ENCODE measurements at places on chromosomes 4 and X.

DNA sequence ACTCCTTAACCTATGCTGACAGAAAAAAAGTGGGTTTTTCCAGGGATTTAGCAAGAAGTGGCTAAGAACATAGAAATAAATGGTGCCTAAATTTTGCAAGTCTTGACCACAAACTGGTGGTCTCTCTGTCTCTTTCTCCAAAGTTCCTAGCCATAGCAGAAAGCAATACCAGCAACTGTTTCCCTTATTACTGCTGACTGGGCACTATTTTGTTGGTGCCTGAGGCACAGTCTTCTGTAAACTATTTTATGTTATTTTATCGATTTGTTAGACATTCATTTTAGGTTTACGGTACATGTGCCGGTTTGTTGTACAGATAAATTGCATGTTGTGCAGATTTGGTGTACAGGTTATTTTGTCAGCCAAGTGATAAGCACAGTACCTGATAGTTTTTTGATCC, 234.6 kb upstream of the TECRL start:
- no peak for DNase-seq

DNA sequence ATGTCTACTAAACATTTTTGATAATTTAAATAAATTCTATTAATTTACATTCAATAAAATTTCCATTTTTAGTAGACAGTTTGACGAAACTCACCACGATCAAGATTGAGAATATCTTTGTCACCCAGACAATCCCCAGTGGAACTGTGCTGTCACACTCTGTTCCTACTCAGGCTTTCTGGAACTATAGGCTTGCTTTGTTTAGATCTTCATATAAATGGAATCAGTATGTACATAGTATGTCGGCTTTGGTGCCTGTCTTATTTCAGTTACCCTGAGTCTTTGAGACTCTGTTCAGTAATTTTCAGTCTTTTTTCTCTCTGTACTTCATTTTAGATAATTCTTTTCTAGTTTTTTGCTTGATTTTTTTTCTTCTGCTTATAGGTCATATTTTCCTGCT, 163.5 kb upstream of the EMCN start:
- DNase-seq = no peak

GRCh38 chr4:109155084-109155483, 147.4 kb downstream of the COL25A1 start:
- no peak for DNase-seq

- no peak for DNase-seq
These were observed 99.1 kb upstream of the TSPAN7 start for GRCh38 chrX:38462257-38462656.

DNA sequence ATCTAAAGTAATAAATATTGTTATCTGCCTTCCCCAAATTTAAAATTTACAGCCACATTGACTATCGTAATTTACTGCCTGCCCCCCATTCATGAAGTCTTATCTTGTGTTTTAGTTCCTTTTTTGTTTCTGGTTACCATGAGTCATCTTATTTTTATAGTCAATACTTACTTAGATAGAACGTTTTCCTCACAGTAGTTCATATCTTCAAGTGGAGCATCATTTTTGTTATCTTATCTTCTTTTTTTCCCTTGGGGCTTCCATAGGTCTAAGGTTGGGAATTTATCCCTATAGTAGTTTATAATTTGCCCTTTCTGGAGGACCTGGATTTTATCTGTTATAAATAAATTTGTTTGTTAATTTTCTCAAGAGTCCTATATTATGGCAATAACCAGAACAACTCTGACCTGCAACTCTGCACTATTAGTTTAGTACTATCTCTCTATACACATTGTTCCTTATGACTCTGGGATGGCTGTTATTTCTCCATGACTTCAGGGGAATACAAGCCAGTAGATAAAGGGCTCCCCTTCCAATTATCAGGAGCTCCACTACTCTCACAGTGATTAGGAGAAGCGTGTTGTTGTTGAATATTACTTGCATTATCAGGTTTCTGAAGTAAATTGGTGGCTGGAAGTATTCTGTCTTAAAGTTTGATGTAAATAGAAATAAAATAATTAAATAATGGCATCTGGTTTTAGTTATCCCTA, 330.6 kb downstream of the GALNTL6 start:
- DNase-seq = no peak

DNA sequence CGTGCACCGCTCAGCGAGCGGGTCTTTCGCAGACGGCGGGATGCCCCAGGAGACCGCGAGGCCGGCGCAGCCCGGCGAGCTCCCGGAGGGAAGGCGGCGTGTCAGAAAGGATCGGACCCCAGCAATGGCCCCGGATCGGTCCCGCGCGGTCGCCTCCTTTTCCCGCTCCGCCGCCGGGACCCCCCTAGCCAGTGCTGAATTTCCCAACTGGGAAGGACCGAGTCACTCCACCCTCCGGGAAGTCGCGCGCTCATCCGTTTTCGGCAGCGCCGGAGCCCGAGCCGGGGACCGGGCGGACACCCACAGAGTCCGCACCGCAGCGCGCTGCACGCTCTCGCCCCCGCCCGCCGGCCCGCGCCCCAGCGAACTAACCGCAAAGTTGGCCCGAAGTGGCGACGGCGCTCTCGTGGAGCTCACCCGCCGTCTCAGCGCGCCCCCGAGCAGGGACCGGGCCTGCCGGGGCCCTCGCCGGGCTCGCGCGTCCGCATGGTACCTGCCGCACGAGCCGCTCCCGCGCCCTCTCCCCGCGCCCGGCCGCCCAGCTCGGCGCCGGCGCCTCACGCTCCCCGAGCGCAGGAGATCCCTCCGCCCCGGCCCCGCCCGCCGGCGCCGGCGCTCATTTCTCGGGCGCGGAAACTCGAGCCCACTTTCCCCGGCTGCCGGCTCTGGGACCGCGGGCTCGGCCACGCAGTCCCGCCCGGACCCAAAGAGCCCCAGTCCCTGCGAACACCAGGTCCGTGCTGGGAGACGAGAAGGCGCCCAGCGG, at the start of gene FAT1:
Gene FAT1, minus strand, starts transcription at position 565 of the 766 bp plus-strand sequence. CDS start 14,029 bp downstream, outside the sequence.
- no peak for DNase-seq

- no peak for DNase-seq
These were observed 83.9 kb downstream of the AFF1 start for GRCh38 chr4:87018753-87019152.

DNA sequence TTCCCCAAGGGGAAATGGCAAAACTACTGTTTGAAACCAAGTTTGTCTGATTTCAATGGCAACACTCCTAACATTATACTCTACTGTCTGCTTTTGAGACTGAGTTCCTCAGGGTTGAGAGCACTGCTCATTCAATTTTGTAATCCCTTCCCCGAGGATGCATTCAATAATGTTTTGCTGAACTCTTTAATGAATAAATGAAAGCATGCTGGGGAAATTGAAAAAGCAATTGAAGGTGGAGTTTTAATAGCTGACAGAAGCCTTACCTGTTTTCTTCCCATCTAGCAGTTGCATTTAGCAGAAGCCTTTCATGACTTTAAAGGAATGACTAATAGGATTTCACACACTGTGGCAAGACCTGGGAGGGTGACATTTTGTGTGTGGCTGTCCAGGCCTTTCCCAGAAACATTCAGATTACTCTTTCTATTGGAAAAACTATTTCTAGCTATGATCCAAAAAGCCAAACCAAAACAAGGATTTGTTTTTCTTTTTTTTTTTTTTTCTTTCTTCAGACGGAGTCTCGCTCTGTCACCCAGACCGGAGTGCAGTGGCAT, 45.1 kb downstream of the DTHD1 start:
- DNase-seq = no peak

- DNase-seq = no peak
These were observed 7.2 kb downstream of the RAB28 start for GRCh38 chr4:13476915-13477314.

GRCh38 chr4:33649471-33649870, 2594.8 kb downstream of the ARAP2 start:
- no peak for DNase-seq

DNA sequence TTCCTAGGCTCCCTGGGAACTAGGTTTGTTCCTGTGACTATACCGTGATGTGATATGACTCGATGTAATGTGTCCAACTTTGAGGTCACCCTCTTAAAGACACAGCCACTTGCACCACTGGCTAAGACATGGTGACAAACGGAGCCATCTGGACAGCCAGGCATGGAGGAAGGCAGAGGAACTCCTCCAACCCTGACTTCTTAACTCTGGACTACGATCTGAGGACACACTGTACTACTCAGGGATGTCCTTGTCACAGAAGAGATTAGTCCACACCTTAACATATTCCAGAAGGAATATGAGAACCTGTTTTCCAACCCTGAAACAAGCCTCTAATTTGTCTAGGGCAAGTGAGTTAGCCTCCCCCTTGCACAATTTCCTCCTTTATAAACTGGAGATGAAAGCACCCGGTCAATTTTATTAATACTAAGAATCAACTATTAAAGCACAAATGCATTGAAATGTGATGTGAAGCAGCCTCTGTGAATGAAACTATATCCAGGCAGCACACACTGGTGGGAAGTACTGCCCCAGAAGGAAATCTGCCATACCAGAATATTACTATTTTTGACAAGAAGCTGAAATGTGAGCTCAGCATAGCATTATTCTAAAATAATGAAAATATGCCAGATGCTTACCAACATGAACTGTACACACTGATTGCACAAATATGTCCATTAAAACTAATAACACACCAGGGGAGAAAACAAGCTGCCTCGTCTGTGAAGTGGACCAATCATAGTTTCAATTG, 47.3 kb downstream of the TSPAN5 start:
- DNase-seq = no peak

DNA sequence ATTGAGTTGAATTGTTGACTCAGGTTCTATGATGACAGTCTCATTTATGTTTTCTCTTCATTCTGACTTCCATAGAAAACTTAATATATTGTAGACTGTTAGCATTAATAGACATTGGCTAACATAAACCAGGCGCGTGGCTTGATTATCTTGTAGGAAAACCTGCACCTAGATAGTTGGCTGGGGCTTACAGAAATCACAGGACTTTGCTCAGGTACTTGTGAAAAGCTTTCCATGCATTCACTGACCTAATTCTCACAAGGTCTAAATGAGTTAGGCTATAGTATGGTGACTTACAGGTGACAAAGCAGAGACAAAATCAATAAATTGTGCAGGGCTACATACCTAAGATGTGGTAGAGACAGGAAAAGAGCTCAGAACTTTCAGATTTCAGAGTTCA, 212.8 kb downstream of the GPAT3 start:
- no peak for DNase-seq

- DNase-seq = no peak
These were observed 16.7 kb downstream of the LETM1 start for GRCh38 chr4:1839282-1839681.

DNA sequence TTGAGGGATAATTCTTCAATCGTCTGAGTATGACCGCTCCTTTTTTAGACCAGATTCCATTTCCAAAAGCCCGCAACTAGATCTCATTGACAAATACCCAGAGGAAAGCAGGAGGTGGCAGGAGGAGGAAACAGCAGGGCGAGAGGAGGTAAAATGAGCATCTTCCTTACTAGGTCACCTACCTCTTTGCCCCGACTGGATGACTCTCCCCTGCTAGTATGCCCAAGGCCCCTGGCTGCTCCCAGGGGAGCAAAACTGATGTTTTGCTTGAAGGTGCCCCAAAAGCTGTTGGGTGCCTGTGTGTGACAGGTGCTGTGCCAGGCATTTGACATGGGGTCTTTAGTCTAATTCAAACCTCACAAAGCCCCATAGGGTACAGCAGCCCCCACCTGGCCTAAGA, 48.9 kb downstream of the C4orf50 start:
- no peak for DNase-seq

DNA sequence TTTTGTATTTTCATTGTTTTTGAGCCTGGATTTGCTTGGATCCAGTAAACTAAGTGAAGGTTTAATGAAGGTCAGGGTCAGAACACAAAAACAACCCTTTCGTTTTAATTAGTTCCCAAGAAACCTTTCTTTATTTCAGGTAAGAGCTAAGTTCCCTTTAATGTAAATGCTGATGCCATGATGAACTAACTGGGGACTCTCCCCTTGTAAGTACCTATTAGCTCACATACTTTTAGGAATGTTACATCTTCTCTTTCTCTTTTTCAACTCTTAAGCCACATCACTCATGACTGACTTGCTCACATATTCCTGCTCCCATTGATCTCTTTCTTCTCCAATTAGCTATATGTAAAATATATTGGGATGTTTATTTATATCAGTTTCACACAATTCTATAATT, 673.1 kb upstream of the CPEB2 start:
- DNase-seq = no peak

- no peak for DNase-seq
These were observed 932.6 kb downstream of the C4orf33 start for GRCh38 chr4:130028552-130028951.

DNA sequence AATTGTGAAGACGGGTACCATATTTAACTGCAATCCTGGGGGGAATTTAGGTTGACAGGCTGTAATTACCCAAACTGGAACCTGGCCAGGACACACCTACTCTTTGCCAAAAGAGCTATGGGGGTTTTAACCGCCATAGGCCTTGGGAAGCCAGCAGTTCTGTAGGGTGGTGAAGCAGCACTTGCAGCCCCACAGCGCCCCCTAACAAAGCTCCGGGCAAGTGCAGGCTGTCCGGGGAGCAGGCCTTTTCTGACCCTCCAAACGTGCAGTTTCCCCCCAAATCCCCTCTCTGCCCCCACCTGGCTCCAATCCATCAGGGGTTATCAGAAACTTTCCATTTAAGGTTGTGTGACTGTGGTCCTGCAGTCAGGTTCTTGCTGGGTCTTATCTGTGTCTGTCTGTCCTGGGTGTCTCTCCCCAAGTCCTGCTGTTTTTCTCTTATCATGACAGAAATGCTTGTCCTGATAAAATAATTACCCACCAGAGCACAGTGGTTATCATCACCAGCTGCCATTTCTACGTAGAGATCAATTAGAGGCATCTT, 350.9 kb downstream of the MID1IP1 start:
- no peak for DNase-seq

GRCh38 chrX:111268506-111268905, 1.8 kb downstream of the CAPN6 start:
- no peak for DNase-seq

GRCh38 chr4:118923891-118924290, 35.2 kb downstream of the SYNPO2 start:
- DNase-seq = no peak

DNA sequence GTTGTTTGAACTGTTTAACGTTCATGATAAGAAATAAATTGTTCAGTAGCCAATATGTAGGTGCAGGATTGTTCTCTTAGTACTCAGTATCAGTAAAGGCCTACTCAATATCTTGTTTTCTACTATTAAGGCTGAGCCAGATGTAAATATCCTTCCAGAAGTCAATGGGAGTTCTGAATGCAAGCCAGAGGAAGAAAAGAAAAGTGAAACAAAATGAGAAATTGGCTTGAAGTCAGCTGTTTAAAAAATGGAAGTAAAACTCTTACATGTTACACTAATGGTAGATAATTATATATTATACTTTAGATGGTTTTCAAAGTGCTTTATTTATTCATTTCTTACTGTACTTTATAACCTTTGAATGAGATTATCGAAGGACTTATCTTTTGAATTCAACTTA, 1417.9 kb downstream of the ADGRL3 start:
- DNase-seq = no peak

DNA sequence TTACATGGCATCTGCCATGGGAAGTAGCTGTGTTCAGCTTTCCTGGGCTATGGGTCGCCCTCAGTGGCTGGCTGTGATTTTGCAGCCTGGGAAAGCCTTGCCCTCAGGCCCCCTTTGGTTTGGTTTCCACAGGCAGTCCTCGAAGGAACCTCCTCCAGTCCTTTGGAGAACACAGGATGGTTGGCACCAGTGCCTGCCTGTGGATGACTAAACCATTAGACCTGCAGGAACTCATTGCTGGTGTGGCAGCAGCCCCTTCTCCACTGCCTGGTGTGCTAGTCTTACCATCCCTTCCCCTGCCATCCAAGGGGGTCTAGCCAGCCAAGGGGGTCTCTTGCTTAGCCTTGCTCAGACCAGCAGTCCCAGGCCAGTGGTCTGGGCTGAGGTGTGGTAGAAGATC, 71.4 kb upstream of the PJA1 start:
- DNase-seq = no peak
